ENCODE measurements at places on chromosomes 2 and 18.

DNA sequence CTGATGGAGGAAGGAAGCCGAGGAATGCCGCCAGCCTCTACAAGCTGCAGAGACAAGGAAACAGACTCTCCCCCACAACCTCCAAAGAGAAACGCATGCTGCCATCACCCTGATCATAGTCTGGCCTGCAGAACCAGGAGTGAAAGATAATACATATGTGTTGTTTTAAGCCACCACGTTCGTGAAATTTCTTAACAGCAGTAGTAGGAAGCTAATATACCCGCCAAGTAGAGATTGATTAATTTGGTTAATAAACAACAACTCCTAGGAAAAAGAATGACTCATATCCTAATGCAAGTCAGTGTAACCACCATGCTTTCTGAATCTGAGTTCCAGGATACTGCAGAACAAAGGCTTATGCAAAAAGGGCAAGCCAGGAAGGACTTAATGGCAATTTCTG, 36.6 kb downstream of the LONRF2 start:
- DNase-seq = no peak

- no peak for DNase-seq
These were observed 69.5 kb downstream of the EPAS1 start for GRCh38 chr2:46366668-46367052.

GRCh38 chr2:134863446-134863845, 25.0 kb downstream of the ACMSD start:
- no peak for DNase-seq

- DNase-seq = no peak
These were observed 233.2 kb downstream of the TCF4 start for GRCh38 chr18:55354795-55355194.

- no peak for DNase-seq
These were observed 514.4 kb upstream of the HS6ST1 start for GRCh38 chr2:128832946-128833663.

- DNase-seq = no peak
These were observed 323.2 kb upstream of the TFPI start for GRCh38 chr2:187877391-187877790.

DNA sequence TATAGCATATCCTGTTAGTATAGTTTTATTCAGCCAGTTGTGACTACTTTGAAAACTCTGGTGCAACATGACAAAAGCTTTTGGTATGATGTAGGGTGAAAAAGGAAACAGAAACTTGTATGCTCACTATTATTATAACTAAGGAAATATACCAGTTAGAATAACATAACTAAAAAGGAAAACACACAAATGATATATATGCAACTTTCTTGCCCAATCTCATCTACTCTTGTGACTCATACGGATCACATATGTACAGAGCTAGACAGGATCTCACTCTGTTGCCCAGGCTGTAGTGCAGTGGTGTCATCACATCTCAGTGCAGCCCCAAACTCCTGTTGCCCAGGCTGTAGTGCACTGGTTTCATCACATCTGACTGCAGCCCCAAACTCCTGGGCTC, 12.4 kb upstream of the TLK1 start:
- no peak for DNase-seq

GRCh38 chr2:69214898-69215297, 172.1 kb downstream of the GFPT1 start:
- DNase-seq = no peak

DNA sequence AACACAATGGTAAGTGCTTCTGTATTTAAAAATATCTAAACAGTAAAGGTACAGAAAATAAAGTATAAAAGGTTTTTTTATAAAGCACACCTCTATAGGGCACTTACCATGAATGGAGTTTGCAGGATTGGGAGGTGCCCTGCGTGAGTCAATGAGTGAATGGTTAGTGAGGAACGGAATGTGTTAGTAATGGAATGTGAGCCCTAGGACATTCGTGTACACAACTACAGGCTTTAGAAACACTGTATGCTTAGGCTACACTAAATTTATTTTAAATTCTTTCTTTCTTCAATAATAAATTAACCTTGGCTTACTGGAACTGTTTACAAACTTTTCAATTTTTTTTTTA, 337.9 kb upstream of the SLC39A10 start:
- DNase-seq = no peak

DNA sequence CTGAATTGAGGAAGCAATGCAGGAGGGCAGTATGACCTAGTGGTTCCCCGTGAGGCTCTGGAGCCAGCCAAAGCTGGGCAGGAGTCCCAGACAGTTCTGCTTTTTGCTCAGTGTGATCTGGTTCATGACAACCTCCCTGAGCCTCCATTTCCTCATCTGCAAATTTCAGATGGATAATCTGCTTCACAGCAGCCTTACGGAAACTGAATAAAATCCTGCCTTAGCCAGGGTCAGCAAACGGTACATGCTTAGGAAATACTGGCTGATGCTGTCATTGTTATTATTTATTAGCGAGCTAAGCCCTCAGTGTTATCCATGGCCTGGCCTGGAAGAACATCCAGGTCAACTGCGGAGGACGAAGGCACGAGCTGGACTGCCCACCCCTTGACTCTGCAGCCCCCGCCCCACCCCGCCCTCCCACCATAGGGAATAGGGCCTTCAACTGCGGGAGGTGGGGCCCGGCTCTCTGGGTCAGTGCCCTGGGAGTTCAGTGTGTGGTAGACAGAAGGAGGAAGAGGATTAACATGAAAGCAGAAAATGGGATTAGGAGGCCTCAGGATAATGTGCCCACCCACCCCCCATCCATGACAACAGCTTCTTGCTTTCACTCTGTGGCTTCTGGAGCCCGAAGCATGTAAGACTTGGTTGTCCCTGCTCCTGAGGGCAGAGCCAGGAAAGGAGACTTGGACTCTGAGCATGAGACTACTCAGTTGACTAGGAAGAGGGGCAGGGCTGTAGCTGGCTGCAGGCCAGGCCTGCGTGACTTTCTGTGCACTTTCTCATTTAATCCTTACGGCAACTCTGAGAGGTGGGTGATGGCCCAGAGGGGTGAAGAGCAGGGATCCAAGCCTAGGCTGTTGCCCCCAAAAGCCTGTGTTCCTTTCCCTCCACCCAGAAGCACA, 13.1 kb downstream of the PKDCC start:
- DNase-seq = no peak

DNA sequence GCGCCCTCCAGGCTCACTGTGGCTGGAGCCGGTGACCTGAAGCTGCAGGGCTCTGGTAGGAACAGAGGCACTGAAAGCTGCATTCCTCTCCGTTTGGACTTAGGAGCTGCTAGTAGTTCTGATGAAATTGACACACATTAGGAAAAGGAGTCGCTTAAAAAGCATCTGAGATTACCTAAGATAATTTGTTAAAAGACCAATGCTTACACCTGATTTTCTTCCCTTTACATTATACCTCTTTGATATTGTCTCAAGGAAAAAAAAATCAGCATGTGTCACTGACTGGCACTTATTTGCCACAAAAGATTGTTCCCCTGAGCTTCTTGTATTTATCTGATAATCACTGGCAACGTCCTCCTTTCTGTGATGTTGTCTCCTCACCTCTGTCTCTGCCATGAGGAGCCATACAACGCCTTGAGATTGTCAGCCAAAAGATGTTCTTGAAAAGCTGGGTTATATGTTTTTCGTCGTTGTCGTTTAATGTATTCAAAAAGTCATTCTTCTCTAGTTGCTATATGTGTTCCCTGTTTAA, 618 bp upstream of the CHN1 start:
- DNase-seq = no peak

- no peak for DNase-seq
These were observed 73.0 kb downstream of the CTNNA2 start for GRCh38 chr2:79585701-79586433.

GRCh38 chr2:181745796-181746540, 65.7 kb upstream of the NEUROD1 start:
- no peak for DNase-seq

- no peak for DNase-seq
These were observed 27.5 kb upstream of the SUCLG1 start for GRCh38 chr2:84486441-84487115.

- DNase-seq = no peak
These were observed 23.9 kb upstream of the SH3RF3 start for GRCh38 chr2:109105113-109105512.

DNA sequence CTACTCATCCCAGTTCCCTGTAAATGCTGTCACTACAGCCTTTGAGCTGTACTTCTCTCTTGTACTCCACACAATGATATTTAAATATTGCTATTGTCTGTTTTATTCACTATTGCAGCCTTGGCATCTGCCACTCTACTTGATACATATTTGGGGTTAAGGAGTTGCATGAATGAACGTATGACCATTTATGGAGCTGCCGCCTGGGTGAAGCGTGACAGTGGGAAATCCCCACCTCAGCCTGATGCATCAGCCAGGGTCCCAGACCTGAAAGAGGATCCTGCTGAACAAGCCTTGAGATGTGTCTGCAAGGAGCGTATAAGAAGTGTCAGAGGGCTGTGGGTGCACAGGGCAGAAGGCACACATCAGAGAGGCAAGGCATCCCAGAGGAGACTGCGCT, 39.1 kb downstream of the MRPL35 start:
- DNase-seq = no peak

GRCh38 chr18:35376393-35376741, 770 bp downstream of the ZNF396 start:
- peak; percentile 15 for DNase-seq

GRCh38 chr18:22827216-22827615, 105.9 kb upstream of the RBBP8 start:
- no peak for DNase-seq

DNA sequence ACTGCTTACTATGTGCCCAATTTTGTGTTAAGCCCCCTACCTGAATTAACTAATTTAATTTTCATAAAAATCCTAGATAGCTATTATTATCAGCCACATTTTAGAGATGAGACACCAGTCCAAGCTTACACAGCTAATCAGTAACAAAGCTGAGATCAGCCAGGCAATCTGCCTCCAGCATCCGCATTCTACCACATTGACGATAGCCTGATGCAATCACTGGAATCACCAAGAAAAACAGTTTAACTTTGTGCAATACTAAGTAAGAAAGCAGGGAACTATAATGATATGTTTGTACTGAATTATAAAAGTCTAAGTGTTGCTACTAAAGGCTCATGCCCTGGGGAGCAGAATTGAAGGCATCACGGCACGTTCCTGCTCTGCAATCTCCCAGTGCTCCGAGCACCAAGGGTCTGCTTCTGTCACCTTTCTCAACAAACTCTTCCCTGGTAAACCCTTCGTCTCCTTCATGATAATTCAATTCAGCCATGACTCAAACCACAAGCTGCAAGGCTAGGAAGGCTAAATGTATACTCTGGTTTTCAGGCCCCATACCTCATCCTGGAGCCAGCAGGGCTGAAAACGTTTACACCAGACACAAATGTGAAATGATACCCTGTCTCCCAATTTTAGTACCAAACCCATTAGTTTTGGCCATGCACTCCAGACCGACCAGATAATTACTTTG, 19.4 kb downstream of the KANSL3 start:
- DNase-seq = no peak

- DNase-seq = no peak
These were observed 19.4 kb downstream of the DYTN start for GRCh38 chr2:206698811-206699210.

- DNase-seq = no peak
These were observed 357.6 kb downstream of the RAD51AP2 start for GRCh38 chr2:17160594-17160993.

- no peak for DNase-seq
These were observed 7.0 kb downstream of the ASIC4 start for GRCh38 chr2:219521066-219521880.

GRCh38 chr2:40317761-40318160, 134.1 kb downstream of the SLC8A1 start:
- DNase-seq = no peak

Data from naive thymus-derived CD4-positive, alpha-beta T cell (primary cell).